ENCODE measurements at places on chromosomes 7 and 10.
A peak's percentile ranks its signal among the peaks of the same experiment; 100 is the strongest.

GRCh38 chr7:113548561-113548960, 370.2 kb downstream of the PPP1R3A start:
- no peak for DNase-seq

DNA sequence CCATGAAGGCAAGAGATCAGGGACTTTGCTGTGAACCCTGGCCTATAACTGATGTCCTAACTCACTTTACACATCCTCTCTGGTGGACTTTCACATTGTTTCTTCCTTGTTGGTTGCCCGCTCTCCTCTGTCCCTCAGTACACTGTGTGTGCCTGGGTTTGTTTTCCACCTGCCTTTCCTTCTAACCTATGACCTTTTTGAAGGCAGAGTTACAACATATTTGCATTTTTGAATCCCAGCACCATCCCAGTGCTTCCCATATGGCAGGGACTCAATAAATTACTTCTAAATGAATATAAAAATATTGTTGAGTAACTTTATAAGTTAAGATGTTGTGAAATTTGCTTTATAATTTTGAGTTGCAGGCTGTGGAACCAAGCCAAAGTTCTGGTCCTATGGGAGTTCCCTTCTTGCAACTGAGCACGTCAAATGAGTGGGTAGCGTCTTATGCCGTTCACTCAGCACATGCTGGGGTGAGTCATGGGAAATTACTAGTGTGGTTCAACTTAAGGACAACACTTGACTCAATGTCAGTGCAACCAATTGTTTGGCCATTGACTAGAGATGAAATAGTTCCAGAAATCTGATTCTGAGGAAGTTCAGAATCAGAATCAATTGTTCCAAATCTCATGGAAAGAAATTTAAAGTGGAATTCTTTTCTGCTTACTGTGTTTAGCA, 250.9 kb downstream of the TWIST1 start:
- peak; percentile 62 for DNase-seq

DNA sequence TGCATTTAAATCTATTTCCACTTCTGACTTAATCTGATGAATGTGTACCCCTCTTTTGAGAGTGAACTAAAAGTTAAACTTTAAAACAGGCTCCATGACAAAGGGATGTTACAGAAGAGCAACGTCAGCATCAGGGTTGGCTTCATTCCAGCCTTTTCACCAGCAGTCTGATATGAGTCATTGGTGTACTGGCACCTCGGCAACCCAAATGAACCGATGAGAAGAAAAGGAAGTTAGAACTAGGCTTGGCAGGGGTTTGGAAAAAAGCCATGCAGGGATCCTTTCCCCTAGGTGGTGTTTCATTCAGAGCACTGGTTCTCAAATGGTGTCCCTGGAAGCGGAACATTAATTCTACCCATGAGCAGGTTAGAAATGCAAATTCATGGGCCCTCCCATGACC, 53.6 kb downstream of the SEC61G start:
- no peak for DNase-seq

DNA sequence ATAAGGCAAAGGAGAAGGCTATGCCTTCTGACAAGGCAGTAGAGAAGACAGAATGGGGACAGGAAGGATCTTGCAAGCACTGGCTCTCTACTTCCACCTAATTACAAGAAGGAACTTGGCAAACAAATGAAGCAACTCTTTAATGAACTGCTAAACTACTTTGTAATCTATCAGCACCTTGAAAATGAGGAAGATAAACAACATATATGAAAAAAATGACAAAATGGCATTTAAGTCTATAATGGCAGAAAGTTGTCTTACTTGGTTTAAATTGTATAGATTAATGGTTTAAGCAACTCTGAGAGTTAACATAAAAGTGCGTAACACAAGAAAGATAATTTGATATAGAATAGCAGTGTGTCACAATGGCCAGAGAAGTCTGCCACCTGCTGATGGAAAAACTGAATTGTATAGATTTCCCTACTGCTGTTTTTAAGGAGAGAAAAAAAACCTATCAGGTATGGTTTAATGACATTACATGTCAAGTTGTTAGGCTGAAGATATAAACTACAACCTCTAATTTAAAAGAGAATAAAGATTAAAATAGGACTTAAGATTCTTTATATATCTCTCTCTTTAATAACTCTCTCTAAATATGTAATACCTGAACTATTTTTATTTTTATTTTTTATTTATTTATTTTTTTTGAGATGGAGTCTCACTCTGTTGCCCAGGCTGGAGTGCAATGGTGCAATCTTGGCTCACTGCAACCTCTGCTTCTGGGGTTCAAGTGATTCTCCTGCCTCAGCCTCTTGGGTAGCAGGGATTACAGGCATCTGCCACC, 11.8 kb downstream of the NT5C3A start:
- no peak for DNase-seq

DNA sequence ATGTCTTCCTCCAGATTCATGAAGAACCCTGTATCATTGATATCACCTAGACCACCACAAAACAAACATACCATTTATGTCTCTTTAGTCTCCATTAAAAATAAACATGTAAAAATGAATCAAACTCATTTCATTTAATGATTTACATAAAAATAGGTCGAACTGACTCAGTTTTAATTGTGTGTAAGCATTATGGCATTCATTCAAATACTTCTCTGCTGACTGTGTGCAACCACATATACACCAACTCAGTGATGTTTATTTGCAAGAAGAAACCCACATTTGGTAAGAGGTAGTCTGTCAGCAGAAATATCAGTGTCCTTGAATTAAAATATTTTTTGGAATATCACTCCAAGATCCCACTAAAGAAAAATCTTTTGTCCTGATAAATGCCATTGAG, 30.5 kb downstream of the ABCB1 start:
- DNase-seq, result peak; percentile 4

DNA sequence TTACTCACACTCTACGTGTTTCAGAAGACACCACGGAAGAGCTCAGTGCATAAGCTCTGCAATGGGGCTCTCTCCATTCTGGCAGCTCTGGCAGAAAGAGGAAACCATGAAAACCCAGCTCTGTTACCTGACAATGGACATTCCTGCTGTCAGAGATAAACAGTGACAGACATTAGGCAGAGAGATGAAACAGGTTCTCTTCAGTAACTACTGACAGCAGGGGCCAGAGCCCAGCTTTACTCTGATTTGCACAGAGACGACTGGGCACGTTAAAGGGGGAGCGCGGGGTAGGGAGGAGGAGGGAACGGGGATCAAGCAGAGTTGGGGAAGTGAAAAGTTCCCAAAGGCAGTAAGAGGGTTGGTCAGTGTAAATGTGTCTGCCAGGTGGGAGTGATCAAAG, 206.1 kb downstream of the RAMP3 start:
- no peak for DNase-seq

DNA sequence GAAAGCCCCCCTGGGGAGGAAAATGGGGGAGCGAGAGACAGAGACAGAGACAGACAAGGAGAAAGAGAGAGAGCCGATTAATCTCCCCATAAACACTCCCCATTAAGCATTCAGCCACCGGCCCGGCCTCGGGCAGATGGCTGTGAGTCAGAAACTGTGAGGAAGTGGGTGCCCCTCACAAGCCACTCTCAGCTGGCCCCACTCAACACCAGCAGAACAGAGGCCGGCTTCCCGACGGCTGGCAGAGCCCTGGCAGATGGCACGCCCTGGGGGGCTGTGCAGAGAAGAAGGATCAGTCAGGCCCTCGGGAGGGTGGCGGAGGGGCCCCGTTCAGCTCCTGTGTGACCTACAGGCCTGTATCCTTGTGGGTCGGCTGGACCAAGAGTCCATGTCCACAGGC, 41.2 kb downstream of the CAMK2B start:
- DNase-seq, result no peak

DNA sequence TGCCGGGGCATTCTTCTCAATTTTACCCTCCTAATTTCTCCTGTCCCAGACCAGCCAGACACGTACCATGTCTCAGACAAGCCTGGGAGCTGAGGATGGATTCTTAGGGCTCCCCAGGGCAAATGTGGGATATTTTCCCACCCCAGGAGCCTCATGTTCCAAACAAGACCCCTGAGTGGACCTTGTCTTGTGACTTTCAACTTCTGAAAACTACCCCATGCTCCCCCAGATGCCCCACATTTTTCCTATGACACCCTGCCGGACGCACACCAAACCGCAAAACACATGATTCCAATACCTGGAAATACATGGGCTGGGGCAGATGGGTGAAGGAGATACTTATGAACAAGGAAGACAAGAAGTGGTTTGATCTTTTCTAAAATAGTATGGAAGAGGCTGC, 874 bp downstream of the GIMAP5 start:
- no peak for DNase-seq

DNA sequence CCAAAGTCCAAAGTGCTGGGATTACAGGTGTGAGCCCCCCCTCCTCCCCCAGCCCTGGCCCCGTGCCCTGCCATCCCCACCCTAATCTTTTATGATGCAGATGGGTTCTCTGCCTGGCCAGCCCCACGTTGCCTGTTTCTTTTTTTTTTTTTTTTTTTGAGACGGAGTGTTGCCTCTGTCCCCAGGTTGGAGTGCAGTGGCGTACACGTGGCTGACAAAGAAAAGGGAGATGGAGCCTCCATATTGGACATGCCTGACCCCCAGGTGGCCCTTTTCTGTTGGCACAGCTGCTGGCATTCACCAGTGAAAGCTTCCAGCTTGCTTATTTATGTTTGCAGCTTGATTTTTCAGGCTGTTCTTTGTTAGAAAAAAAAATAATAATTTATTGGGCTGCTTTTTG, 235.3 kb downstream of the CCDC3 start:
- no peak for DNase-seq

DNA sequence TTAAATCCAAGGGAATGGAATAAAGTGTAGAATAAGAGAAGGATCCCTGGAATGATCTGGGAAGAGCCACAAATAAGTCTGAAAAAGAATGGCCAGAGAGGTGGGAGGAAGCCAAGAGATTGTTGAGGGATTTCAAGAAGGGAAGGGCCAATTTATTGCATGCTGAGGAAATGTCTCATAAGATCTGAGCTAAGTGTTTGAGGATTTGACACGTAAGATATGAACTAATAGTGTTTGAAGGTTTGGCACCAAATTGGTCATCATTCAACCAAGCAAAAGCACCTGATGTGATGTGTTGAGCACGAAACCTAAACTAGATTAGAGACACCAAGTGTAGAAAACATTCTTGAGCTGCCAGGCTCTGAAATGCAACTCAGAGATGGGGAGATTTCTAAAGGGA, 97.9 kb downstream of the TSPAN12 start:
- DNase-seq, result no peak

DNA sequence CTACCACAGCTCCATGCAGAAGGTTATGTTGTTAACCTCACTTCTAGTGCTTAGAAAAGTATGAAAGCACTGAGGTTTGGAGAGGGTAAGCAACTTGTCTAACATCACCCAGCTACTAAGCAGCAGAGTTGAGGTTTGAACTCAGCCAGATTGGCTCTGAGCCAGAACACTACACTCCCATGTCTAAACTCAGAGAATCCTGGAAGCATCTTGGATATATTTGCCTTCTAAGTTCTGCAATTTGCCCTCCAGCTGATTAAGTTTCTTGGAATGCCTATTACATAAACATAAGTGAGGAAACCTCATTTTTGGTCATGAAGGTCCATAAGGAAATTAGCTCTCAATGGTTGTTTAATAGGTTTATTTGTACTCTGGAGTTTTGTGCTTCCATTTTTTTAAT, 78.1 kb upstream of the PHYHIPL start:
- peak; percentile 19 for DNase-seq

- no peak for DNase-seq
These were observed 106.4 kb downstream of the DNAJB6 start for GRCh38 chr7:157442993-157443831.

- peak; percentile 59 for DNase-seq
These were observed 17.1 kb downstream of the CHST3 start for GRCh38 chr10:71981015-71981875.

DNA sequence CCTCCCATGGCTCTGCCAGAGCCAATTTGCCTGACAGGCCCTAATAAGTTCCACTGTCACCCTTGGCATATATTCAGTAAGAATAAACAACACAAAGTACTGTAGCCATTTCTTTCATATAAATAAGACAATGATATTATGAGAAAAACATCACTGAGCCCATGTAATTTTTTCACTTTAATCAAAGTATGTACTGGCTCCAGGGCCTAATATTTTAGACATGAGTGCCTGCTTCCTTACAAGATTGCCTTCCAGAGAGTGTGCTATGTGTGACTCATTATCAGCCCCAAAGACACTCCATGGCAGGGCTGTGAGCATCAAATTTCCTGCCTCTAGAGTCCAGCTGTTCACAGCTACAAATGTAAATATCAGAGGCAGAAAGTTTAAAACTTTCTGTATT, 297.6 kb downstream of the LHFPL3 start:
- no peak for DNase-seq

GRCh38 chr7:92973293-92973731, 136.9 kb upstream of the CDK6 start:
- DNase-seq, result peak; percentile 9

GRCh38 chr10:50415292-50415691, 164.0 kb upstream of the ASAH2 start:
- no peak for DNase-seq

GRCh38 chr10:113808168-113808567, 45.7 kb downstream of the DCLRE1A start:
- no peak for DNase-seq

DNA sequence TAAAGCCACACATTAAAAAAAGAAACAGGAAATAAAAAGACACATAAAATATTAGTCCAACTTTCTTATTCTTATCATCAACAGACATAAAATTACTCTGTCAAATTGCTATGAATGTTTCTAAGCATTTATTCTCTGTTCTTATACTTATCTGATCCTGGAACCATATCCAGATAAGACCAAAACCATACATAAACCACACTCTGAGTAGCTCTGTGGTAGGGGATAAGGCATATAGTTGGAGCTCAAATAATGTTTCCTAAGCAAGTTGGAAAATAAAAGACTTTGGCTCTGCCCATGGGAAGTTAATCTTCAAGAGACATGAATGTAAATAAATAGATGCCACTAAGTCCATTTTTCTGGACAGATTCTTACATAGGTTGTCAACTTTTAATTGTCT, 103.1 kb upstream of the PLXDC2 start:
- DNase-seq, result no peak

DNA sequence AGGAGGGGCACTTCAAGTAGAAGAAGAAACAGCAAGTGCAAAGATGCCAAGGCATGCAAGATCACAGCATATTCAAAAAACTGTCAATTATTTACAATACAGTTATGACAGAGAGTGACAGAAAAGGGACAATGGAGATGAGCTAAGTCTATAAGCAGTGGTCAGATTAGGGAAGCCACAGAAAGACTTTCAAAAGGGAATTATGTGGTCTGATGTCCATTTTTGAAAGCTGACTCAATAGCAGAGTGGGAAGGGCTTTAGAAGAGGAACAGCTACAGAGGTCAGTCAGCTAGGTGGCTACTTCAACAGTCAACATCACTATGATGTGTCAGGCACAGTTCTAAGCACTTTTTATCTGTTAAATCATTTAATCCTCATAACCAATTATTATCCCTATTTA, 45.2 kb upstream of the SPOCK2 start:
- peak; percentile 58 for DNase-seq

GRCh38 chr7:153297141-153297540, 537.6 kb downstream of the ACTR3B start:
- no peak for DNase-seq

- no peak for DNase-seq
These were observed 243.1 kb downstream of the ARL4A start for GRCh38 chr7:12930534-12930933.

GRCh38 chr7:78444267-78444666, 645.7 kb downstream of the PHTF2 start:
- no peak for DNase-seq

GRCh38 chr10:93445097-93445960, 36.8 kb downstream of the MYOF start:
- DNase-seq, result peak; percentile 81
